Dorsolateral prefrontal cortex (tissue), 122 donors: ENCODE measurements at places on chromosomes 2 and 18. TPM values are rescaled to one million over a fixed set of nuclear protein-coding genes. Genes with fewer than 3 reads are reported as not detected.

The INO80C gene
- 26.2 TPM for total RNA-seq

The TMEFF2 gene
- total RNA-seq = 55.9 TPM

The SMCHD1 gene
- 69.7 TPM for total RNA-seq

The SERPINB4 gene
- not detected for total RNA-seq

The RPRM gene
- 6.2 TPM for total RNA-seq

The SLC5A7 gene
- not detected for total RNA-seq

The NPAS2 gene
- 43.9 TPM for total RNA-seq

The UBXN4 gene
- 119 TPM for total RNA-seq

The ITGAV gene
- total RNA-seq = 81.7 TPM
